Activated CD4-positive, alpha-beta T cell treated with anti-CD3 and anti-CD28 coated beads for 24 hours (primary cell): ENCODE measurements at places on chromosomes 16 and 17.

DNA sequence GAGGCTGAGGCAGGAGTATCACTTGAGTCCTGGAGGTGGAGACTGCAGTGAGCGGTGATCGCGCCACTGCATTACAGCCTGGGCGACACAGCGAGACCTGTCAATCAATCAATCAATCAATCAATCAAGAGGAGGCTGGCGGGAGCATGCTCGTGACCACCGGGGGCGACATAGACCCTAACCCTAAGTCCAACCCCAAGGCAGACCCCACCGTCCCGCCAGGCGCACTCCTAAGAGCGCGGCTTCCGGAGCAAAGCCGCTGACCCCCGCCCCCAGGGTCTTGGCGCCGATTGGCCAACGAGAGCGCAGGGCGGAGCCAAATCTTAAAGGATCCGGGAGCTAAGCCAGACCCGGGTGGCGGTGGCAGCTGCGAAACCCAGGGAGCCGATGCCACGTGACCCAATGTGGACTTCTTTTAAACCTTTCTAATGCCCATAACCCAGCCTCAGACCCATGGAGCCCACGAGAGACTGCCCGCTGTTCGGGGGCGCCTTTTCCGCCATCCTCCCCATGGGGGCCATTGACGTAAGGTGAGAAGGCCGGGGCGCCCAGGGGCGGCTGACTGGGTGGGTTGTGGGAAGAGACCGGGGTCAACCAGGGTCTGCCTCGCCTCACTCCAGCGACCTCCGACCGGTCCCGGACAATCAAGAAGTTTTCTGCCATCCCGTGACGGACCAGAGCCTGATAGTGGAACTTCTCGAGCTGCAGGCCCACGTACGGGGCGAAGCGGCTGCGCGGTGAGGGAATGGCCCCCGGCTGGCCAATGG, at the start of gene RANGRF:
RANGRF (plus strand) TSS at position 335 of the 767 bp plus-strand sequence; CDS start at position 454, 119 bp downstream.
- DNase-seq = peak; percentile 68

DNA sequence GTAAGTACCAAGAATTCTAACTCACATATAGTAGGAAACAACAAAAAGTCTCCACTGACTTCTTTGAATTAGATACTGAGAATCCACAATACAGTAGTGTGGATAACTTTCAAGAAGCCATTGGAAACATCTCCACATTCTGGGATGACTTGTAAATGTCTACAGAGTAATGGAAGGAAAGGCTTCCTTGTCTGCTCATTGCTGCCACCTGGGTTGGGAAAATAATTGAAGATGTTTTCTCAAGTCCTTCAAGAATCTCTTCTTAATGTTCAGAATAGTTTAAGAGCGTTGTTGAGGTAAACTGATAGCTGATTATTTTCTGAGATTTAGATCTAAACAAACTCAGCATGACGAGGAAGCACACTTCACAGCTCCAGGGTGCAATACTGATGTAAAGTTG, 14.0 kb downstream of the CPSF4L start:
- DNase-seq = no peak

- DNase-seq = no peak
Measured at GRCh38 chr17:57424777-57425188, 168.5 kb downstream of the MSI2 start.

- DNase-seq = no peak
Measured at GRCh38 chr17:81391293-81391935, 3.8 kb upstream of the BAHCC1 start.

DNA sequence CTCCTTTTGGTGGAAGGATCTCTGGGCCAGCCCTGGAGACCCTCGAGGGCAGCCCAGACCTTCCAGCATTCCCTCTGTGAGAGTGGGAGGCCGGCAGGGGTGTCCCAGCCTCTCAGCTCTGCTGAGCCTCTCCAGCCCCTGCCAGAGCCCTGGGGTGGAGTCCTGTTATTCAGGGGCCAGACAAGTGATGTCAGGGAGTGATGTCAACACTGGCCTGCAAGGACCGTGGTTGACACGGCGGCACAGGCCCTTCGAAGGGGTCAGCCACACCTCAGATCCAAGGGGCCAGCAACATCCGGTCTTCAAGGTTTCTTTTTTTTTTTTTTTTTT, 231.2 kb downstream of the KATNIP start:
- no peak for DNase-seq

- DNase-seq = no peak
Measured at GRCh38 chr17:81891303-81891552, 158 bp downstream of the ALYREF start.

- no peak for DNase-seq
Measured at GRCh38 chr17:2709183-2709661, 2.3 kb downstream of the CLUH start.

DNA sequence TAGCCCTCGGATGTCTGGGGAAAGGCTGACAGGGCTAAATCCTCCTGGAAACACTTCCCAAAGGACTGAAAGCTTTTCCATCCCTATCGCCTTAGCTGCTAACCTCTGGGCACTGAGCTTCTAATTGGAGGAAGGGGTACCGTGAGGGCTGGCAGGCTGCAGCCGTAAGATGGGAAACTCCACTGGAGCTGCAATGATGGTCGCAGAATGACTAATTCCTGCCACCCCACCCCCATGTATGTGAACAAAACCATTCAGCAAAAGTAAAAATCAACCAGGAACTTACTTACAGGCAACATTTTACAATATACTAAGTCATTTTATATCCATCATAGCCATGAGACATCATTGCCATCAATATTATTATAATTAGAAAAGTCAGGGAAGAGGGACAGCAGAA, 133.3 kb downstream of the ABCC12 start:
- no peak for DNase-seq

DNA sequence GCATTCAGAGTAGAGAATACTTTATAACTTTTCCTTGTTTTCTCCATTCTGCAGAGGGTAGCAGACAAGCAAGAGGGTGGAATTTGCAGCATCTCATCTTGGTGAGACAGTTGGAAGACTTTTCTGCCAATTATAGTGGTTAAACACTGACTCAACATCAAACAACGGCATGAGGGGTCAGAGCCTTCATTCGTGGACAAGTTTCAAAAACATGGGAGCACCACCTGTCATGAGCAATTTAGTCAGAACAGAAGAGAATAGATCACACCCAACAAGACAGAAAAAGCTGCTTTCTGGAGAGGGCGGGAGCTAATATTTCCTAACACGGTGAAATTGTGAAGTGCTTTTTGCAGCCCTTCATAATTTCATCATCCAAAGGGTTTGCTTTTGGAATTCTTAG, 17.9 kb upstream of the ZNF652 start:
- no peak for DNase-seq

DNA sequence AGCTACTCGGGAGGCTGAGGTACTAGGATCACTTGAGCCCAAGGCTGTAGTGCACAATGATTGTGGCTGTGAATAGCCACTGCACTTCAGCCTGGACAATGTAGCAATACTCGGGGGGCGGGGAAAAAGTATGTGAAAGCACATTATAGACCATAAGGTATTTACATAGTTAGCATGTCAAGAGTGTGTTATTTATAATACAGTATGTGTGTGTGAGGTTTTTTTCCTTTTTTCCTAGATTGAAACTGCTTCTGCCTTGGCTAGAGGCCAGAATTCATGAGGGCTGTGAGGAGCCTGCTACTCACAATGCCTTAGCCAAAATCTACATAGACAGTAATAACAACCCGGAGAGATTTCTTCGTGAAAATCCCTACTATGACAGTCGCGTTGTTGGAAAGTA, 30.5 kb downstream of the PTRH2 start:
- no peak for DNase-seq

- no peak for DNase-seq
Measured at GRCh38 chr17:46794318-46794717, 24.2 kb downstream of the WNT3 start.

DNA sequence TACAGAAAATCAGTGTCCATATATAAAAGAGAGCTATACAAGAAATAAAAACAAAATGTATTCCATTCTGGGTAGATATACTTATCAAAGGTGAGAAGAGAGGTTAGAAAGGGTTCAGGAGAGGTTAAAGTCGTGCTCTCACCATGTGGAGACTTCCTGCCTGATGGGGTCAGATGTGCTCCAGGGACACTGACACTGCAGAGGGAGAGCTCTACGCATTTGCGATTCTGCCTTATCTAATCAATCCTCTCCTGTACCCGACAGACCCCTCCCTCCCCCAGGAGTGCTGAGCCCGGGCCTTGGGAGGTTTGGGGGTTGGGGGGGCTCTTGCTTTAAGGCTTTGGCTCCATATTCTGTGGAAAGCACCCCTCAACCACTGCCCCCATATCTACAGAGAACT, 16.6 kb upstream of the SLC5A11 start:
- DNase-seq = no peak

- DNase-seq = no peak
Measured at GRCh38 chr16:83098536-83098935, 471.8 kb downstream of the CDH13 start.

DNA sequence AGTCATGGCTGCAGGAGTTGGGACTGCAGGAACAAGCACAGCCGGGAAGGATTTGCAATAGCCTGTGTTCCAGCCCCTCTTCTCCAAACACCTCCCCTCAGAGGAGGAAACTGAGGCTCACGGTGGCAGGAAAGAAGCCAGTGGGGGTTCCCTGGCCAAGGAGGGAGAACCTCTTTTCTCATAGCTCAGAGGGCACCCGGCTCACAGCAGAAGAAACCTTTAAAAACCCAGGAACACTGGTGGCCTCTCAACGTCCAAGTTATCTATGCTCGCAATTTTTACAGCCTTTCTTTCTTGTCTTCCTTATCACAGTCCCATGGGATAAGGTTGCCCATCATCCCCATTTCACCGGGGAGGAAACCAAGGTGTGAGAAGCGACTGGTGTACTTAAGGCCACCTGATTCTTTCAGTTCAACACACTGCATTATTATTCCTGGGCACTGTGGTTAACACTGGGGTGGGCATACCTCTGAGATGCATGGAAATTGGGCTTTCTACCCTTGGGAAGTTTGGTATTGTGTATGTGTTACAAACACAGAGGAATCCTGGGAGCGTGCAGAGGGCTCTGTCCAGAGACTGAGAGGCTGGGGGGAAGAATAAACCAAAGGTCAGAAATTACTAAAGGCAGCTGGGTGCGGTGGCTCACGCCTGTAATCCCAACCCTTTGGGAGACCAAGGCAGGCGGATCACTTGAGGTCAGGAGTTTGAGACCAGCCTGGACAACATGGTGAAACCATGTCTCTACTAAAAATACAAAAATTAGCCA, 791 bp upstream of the ZNF629 start:
- DNase-seq = no peak

DNA sequence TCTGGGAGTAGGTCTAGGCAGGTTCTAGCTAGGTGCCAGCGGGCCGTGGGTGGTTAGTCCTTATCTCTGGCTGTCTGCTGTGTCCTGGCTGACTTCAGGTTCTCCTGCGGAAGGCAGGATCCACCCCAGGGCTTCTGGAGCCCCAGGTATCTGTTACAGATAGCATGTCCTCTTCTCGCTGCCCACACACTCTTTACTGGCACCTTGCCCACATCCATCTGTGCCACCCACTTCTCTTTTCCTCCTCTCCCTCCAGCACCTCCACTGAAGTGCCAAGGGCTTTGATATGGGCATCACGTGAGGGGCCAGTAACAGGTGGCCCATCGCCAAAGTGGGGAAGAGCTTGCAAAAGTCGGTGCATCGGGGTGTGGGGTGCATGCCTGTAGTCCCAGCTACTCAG, 4.6 kb upstream of the MPP2 start:
- DNase-seq = no peak

DNA sequence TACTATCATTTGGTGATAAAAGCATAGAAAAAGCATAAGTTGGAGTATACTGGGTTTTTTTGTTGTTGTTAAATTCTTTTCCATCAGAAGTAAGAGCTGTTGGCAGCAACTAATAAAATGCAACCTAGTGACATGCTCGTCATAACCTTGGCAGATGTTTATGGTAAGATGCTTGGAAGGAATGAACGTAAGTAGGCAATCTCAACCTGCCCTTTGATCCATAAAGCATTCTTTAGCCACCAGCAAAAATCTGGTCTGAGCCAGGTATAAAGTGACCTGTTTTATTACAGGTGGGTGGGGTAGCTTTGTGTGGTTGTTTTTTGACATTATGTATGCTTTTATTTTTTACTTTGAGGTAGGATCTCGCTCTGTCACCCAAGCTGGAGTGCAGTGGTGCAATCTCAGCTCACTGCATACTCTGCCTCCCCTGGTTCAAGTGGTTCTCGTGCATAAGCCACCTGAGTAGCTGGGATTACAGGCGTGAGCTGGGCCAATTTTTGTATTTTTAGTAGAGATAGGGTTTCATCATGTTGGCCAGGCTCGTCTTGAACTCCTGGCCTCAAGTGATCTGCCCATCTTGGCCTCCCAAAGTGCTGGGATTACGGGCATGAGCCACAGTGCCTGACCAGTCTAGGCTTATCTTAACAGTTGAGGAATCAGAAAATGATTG, 22.0 kb downstream of the WSB1 start:
- DNase-seq = no peak

DNA sequence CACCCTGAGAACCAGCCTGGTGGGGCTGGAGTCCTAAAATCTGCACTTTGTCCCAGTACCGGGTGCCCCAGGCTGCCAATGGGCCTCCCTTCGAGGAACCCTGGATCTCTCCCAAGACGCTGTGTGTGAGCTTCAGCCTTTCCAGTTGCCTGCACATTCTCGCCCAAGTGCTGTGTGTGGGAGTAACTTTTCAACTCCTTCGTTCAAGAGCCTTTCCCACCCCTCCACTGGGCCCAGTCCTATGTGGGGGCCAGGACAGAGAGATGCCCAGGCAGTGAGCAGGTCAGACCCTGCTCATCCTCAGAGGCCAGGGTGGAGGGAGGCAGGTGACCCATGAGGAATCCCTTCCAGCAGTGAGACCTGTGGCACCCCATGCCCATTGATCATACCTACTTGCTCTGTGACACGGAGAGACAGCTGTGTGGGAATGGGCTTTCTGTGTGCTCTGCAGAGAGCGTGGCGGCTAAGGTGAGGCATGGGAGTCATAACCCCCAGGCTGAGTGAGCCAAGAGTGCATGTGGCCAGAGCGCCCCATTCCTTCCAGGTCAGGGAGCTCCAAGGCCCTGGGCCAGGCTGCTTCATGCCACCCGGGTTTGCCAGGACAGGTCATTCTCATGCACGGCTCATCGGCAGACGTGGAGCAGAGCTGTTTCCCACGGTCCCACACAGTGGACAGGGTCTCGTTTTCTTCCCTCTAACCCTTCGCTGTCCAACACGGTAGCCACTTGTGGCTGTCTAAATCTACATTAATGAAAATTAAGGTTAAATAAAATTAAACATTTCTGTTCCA, 154.4 kb downstream of the CLEC16A start:
- DNase-seq = no peak

DNA sequence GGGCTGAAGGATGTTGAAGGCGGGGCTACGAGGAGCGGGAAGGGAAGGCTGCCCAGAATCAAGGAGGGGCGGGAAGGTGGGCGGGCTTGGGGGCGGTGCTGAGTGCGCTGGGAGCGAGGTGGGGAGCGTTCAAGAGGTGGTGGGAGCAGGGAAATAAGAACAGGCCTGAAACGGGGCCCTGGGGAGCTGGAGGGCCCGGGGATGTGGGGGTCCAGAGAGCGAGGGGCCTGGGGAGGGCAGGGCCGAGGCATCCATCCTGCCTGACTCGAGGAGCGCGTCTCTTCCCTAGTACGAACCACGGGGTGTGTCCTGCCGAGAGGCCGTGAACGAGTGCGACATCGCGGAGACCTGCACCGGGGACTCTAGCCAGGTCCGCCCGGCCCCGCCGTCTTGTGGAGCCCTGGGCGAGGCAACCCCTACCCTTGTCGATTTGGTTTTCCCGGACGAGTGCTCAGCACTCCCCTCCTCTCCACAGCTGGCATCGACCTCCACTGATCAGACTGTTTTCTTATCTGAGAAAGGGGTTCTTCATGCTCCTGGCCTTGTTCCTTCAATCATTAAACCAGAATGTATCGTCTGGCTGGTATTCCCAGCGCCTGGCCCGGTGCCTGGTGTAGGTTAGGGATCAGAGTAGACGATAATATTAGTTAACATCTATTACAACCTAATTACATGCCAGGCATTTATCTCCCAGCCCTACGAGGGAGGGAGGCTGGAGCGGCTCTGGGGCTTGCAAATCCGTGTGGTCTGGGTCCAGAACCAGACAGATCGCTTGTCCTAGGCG, 17.2 kb downstream of the ADAM11 start:
- DNase-seq = no peak
